Stimulated activated CD4-positive, alpha-beta T cell treated with anti-CD3 and anti-CD28 coated beads, Interleukin-4, amount 100 ng/mL, for 24 hours (primary cell): ENCODE measurements at places on chromosomes 11 and 22.

- no peak for DNase-seq
These were observed 11.3 kb upstream of the BACE1-AS start for GRCh38 chr11:117279711-117280376.

DNA sequence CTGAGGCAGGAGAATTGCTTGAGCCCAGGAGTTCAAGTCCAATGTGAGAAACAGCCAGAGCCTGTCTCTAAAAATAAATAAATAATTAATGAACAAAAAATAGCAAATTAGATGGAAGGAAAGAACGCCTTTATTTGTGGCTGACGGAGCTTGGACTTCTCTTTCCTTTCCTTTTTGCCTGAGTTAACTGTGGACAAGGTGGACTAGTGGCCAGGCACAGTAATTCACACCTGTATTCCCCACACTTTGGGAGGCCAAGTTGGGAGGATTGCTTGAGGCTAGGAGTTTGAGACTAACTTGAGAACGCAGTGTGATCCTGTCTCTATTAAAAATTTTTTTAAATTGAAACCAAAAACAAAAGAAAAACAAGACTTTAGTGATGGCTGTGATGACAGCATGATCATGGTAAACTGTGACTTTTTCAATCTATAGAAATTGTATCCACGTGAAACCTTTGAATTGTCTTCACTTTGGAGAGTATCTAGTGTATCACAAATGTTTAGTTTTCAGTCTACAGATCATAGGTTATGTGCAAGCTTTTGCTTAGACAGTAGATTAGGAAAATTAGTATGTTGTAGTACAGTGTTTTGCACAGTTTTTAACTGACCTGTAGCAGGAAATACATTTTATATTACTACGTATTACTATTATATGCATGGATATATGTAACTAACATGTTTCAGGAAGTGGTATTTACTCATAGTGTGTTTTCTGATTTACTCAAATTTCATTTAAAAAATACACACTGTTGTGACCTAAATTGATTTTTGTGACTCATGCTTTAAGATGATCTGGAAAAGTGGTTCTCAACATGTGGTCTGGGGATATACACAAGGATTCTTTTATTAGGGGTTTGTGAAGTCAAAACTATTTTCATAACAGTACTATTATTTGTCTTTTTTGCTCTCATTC is 42.1 kb downstream of the KDM2A start:
- no peak for DNase-seq

- no peak for DNase-seq
These were observed 9.7 kb upstream of the STK33 start for GRCh38 chr11:8603696-8604077.

DNA sequence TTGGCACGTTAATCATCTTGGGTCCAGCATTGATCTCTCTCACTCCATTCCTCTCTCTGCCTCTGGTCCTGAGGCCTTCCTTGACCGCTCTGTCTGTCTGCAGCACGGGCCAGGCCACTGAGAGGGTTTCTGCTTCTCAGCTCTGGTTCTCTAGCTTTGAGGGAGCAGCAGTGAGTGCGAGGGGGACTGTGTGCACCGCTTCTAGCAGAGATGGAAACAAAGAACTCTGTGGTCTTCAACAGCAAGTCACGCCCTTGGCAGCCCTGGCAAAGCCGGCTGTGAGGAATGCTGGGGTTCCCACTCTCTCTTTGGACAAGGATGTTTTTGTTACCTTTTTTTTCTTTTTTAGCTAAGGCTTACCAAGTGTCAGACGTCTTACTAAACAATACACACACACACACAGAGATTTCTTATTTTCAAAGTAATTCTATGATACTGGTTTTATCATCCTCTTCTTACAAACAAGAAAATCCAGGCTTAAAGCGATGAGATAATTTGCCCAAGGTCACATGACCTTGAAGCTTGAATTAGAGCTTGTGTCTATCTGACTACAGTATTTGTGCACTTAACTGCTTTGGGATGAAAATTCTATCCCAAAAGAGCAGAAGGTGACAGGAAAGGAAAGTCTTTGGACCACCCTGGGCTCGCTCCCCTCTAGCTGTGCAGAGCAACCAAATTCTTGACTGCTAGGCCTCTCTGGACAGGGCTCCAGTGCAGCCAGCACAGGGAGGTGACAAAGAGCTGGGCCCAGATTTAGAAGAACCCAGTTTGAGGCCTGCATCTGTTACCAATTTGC is 293.2 kb downstream of the NTM start:
- no peak for DNase-seq

DNA sequence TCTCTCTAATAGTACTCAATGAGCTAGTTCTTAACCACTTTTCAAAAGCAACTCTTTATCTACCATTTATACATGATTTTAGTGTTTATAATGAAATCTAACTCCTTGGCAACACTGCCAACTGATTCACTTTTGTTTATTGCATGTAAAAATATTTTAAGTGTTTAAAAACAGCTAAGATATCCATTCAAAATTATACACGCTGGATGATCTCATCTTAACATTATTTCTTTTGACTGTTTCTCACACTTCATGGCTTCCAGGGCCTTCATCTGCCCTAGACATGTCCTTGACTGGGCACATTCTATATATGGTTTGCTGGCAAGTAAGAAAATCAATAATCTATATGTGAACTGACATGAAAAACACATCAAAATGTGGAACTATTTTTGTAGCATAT is 414.6 kb upstream of the LUZP2 start:
- no peak for DNase-seq

DNA sequence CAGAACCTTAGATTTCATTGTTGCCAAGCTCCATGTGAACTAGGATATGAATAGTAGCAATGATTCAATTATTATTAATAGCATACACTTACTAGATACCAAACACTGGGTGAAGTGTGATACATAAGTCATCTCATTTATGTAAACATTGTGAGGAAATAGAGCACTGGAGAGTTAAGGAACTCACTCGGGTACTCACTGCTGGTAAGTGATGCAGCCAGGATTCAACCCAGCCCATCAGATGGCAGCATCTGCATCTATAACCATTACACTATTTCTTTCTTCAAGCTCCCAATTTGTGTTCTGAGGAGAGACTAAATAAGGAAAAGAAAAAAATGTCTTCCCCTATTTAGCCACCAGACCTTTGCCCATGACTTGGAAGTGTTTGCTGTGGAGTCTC is 10.2 kb upstream of the ALG8 start:
- no peak for DNase-seq

DNA sequence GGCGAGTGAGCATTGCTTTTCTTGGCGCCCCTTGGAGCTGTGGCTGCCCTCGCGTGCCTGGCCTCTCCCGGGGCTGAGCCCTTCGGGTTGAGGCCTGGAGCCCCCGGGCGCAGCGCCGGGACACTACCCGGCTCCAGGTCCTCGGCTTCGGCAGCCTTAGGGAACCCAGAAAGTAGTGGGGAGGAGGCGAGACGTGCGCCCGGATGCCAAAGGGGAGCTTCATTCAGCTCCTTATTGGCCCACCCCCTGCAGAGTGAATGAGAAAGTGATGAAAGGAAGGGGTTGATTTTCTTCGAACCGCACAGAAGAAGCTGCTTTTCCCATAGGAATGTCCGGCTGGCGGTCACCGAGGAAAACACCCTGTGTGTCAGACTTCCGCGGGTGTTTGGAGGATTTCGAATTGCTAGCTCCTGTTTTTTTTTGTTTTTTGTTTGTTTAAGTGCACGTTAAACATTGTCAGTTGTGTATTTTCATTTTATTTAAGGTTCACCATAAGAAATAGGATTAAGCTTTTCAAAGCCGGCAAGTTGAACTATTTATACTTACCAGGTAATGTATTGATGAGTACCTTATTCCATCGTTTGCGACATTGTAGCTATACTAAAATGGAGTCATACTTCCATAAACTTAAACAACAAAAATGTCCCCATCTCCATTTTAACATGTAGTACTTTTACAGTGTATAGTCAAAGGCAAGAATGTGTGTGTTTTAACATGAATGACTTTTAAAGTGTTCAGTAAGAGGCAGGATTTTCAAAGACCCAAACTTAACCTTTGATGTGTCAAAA is 841 bp upstream of the EIF4G2 start:
- DNase-seq, result peak; percentile 56

DNA sequence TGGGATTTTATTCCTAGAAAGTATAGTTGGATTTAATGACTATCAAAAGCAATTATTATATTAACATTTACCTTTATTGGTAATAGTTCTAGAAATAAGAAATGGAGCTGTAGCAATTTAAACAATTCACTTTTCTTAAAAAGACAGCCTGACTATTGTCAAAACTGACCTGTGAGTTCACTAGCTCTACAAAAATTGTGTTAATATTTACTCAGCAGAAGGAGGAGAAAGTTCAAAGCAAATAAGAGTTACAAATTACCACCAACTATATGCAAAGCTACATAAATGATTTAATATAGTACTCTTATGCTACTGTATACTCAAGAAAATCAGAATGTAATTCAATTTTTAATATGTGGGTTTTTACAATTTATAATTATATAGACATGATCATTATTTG is 310.0 kb downstream of the DCDC1 start:
- DNase-seq, result no peak

DNA sequence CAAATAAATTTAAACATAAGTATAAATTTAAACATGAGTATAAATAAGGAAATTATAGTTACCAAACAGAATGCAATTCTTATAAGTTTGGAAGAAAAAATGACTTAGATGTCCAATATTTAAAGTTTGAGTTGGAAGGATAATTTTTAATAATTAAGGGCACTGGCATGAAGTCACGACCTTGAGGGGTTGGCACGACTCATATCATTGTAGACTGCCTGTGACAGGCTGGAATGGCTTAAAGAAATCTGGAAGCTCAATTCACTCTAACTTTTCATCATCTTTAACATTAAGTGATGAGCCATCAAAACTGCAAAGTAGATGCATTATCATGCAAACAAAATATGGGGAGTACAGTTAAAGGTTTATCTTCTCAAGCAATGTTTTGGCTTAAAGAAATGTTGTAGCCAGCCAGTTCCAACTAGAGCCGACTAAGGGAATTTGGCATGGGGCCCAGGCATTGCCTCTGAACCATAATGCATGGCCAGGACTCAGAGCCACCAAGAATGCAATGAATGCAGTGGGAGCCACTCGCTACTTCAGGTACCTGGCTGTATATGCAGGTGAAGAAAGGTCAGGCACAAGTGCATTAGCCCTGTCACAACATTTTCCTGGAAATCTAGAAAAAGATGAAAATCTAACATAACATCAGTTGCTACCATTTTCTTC is 33.4 kb downstream of the PGR start:
- DNase-seq, result no peak

- DNase-seq, result no peak
These were observed 100.0 kb downstream of the PAX6 start for GRCh38 chr11:31711137-31711536.

- DNase-seq, result no peak
These were observed 27.7 kb downstream of the RTN4R start for GRCh38 chr22:20240447-20240764.

DNA sequence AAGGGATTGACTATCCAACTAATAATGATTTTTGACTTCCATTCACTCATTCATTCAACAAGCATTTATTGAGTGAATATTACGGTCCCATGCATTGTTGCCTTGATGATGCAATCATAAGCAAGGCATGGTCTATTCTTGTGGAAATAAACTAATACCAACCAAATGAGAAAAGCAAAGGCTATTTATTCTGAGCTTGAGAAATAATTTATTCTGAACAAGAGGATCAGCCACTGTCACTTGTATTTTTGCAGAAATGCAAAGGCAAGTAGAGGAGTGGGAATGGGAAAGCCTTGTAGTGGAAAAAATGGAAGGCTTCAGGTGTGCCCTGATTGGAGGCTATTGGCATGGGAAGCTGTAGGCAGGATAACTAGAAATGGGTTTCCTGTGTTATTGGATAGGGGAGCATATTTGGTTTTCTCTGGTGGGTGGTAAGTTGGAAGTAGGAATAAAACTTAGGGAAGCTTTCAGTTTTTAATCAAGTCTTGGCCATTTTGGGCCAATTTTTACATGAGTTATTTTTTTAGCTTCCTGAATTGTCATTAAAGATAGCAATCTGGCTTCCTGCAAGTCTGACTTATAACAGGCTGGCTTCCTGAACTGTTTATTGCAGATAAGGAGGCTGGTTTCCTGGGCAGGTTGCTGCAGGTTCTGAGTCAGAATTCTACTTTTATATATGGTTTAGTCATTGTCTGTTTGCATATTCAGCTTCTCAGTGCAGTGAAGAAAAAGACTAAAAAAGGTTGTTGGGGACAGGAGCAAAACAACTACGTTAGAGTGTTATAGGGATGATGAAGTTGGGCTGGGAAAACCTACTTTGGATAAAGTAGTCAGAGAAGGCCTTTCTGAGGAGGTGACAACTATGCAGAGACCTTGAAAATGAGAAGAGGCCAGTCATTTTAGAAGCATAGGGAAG is 106.7 kb downstream of the APIP start:
- no peak for DNase-seq

- DNase-seq, result no peak
These were observed 206.2 kb downstream of the CSNK2A3 start for GRCh38 chr11:11146830-11147229.

GRCh38 chr11:115202074-115202473 is 302.1 kb downstream of the CADM1 start:
- DNase-seq, result no peak

- DNase-seq, result no peak
These were observed 11.6 kb upstream of the CHADL start for GRCh38 chr22:41252365-41252764.

GRCh38 chr11:131748151-131749050 is 378.0 kb downstream of the NTM start:
- DNase-seq, result peak; percentile 10

- DNase-seq, result no peak
These were observed 35.3 kb downstream of the IL18 start for GRCh38 chr11:112128483-112129121.

GRCh38 chr11:76642341-76642740 is 28.2 kb downstream of the LRRC32 start:
- peak; percentile 21 for DNase-seq

DNA sequence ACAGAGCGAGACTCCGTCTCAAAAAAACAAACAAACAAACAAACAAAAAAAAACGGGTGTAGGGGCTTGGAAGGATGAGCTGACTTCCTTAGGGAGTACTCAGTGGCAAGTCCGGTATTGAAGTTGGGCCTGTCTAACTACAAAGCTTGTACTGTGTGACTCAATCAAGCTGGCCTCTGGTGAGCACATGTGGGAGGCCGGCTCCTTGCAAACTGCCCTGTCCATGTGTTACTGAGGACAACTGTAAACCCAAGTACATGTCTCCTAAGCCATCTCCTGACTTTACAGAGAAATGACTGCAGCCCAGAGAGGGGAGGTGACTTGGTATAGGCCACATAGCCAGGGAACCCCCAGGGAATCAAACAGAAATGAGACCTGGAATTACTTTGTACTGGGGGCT is 11.6 kb downstream of the RIBC2 start:
- no peak for DNase-seq

- no peak for DNase-seq
These were observed 71.8 kb upstream of the PAX6 start for GRCh38 chr11:31882951-31883392.

DNA sequence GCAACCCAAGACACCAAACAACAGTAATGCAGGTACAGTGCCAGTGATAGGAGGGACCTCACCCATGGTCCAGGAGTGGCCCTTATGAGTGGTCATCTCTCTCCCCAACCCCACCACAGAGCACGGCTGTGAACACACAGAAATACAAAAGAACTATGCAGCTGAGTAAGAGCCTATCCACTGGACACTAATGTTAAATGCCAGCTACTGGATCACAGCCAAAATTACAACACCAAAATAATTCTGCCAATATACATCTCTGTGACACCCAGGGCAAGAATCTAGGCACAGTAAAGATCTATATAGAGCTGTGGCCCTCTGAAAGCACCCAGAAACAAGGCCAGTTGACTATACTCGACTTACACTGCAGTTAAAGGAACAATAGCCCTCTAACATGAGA is 22.8 kb upstream of the GPR83 start:
- DNase-seq, result no peak
